ENCODE measurements at places on chromosomes 12 and 14.

DNA sequence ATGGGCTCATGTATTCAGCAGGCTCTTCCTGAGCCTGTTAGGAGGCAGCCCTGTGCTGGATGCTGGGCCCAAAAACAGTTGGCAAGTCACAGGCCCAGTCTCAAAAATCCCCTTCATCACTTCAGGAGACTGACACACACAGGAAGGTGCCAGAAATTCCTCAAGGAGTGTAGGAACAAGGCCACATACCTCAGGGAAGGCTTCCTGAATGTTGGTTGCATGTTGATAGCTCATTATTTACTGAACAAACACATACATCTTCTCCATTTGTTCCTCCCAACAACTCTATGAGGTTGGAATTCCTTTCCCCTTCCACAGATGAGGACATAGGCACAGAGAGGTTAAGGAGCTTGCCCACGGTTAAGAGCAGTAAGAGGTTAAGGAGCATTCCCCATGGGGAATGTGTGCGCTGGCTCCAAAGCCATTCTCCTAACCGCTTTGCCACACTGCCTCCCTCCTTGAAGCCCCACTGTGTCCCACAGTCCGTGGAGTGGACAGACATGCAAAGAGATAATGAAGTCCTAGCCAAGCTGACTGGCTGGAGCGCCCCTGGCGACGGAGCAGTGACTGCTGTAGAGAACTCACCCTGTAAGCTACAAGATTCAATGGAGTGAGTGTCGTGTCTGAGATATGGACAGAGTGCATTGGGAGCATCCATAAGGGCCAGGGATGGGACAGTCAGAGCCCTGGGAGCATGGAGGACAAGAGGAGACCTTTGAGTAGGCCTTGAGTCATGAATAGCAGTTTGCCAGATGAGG lies 3.3 kb downstream of the HHIPL1 start:
- no peak for DNase-seq

- no peak for DNase-seq
Measured at GRCh38 chr12:42525444-42525843, 64.1 kb downstream of the PRICKLE1 start.

GRCh38 chr14:74514471-74514941 lies 20.9 kb downstream of the ISCA2 start:
- DNase-seq: peak; percentile 43

- no peak for DNase-seq
Measured at GRCh38 chr12:131203666-131204415, 250.1 kb downstream of the ADGRD1 start.

DNA sequence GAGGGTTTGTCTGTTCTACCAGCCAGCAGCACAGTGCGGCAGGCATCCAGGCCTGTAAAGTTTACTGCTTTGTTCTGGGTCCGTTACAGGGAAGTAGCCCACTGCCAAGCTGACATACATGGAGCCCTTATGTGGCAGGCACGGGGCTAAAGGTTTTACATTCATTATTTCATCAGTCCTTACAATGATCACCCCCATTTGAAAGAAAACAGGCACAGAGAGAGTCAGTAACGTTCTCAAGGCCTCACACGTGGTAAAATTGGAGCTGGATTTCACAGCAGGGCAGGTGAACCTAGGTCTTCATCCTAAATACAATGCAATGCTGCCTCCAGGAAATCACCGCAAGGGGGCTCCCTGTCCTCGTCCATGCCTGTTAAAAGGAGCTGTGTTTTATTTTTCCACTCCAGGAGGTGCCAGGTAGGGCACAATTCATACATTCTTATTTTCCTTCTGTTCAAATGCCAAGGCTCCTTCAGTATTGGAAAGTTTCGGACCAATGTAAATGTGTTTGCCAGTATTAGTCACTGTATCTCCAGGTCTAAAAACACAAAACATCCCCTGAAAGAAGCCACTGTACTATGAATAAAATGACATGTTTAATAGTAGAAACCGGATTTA lies 172.2 kb upstream of the GZMB start:
- DNase-seq: peak; percentile 57

- no peak for DNase-seq
Measured at GRCh38 chr12:129073157-129073915, 220.1 kb downstream of the GLT1D1 start.

- no peak for DNase-seq
Measured at GRCh38 chr12:102438047-102438826, 42.1 kb downstream of the IGF1 start.

- no peak for DNase-seq
Measured at GRCh38 chr14:32166924-32167323, 34.9 kb upstream of the RNU6-7 start.

DNA sequence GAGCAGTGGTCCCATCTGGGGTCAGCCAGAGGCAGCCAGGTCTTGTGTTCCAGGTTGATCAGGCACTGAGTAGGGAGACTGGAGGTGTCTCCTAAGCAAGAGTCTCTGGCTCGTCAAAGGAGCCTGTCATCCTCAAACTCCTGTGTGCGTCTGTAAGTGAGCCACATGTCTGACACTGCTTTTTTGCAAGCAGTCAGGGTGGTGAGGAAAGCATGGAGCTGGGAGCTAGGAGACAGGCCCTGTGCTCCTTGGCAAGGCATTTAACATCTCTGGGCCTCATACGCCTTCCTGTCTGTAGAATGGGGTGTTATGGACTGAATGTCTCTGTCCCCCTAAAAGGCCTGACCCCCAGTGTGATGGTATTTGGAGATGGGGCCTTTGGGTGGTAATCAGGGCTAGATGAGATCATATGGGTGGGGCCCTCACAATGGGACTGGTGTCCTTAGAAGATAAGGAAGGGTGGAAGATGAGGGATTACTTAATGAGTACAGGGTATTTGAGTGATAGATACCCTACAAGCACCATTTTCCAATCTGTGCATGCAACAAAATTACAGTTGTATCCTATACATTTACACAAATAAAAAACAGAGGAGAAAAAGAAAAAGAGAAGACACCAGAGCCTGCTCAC lies 53.0 kb downstream of the ARL6IP4 start:
- DNase-seq: no peak

DNA sequence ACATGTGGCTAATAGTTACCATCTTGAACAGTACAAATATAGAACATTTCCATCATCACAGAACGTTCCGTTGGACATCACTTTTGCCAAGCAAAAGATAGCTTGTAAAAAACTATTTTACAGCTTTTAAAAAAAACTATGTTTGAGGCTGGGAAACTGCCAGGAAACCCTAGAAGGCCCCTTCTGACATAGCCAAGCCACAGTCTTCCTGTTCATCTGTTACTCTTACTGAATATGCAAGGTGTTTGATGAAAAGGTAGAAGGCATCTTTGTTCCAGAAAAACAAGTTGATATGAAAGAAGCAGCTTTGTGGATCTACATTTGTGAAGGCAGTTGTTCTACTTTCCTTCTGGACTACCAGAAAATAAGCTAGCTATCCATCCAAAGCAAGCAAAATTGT lies 23.6 kb upstream of the WNK1 start:
- peak; percentile 48 for DNase-seq

DNA sequence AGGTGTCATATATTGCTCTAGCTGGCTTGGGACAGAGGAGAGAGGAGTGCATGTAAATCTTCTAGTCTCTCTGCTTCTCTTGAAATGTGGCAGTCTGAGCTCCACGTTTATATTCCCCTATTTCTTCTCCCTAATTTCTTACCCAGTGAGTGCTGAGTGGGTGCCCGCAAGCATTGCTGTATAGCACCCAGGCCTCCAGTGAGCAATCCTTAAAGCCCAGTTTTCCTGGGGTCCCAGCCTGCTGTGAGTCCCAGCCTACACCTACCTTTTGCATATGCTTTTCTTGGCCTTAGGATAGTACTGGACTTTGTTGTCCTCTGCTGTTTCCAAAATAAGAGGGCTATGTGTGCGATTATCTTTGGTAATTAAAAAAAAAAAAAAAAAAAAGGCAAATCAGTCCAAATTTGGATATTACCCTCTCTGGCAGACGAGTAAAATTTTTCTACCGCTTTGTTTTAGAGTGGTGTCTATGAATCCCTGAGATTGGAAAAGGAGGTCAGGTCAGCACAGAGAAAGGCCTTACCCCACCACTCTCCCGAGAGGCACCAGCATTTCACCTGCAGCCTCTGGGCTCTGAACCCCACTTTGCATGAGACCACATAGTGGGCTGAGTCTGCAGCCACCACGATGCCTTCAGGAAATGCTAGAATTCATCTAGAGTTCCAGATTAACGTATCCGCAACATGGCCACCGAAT lies 1.1 kb downstream of the MGST1 start:
- no peak for DNase-seq

- DNase-seq: no peak
Measured at GRCh38 chr12:44709166-44709565, 166.9 kb downstream of the NELL2 start.

DNA sequence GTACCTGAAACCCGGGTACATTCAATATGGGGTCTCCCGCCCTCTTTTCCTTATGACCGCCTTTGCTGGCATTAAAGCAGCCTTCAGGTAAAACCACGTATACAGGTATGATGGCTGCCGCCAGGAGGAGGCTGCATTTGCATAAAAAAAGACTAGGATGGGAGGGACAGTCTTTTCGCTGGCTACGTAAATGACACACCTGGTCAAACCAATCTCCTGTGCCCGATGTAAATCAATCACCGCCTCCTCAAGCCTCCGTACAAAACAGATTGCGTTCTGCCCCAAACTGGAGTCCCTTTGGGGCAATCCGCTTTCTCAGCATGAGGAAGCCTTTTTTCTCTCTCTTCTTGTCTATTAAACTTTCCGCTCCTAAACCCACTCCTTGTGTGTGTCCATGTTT lies 8.1 kb upstream of the ALDH1L2 start:
- no peak for DNase-seq

GRCh38 chr14:36363704-36364103 lies 43.3 kb upstream of the MBIP start:
- no peak for DNase-seq

DNA sequence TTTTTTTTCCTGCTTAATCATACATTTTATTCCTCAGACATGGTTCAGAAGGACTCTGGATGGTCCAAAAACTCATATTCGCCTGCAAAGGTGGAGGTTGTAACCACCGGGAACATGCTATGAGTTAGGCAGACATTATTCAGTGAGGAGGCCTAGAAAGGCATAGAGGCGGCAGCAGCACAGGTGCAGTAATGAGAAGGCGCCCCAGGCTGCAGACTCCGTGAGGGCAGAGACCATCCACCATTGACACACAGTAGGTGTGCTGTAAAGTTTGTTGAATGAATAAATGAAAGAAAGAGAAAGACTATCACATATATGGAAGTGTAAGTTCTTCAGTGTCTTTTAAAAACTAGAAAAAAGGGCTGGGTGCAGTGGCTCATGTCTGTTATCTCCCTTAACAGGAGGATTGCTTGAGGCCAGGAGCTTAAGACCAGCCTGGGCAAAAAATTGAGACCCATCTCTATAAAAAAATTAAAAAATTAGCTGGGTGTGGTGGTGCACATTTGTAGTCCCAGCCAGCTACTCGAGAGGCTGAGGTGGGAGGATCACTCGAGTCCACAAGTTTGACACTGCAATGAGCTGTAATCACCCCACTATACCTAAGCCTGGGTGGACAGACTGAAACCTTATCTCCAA lies 34.5 kb upstream of the PTGR2 start:
- no peak for DNase-seq

- no peak for DNase-seq
Measured at GRCh38 chr12:20757-21156, 45.8 kb upstream of the IQSEC3 start.

DNA sequence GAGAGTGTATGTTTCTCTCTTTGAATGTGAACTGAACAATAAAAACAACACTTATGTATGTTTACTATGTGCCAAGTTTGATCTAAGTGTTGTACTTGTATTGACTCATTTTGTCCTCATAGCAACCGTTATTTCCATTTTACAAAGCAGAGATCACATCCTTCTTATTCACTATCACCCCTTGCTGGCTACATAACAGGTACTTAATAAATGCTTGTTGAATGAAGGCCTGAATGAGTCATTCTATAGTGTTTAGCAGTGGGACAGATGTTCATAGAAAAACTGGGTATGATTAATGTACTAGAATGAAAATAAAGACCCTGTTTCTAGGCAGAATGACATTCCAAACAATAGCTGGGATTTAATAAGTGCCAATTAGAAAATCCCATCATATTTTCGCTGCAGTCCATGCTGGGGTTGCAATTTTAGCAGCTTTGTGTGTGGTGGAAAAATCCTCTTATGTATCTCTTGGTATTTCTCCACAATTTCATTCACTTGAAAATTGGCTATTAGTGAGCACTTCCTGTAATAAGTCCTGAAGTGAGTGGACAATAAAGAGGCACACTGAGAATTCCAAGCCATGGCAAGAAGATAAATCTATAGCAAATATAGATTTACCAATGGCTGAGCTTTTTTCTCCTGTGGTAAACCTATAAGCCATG lies 86.0 kb downstream of the FAR2 start:
- DNase-seq: no peak

- DNase-seq: no peak
Measured at GRCh38 chr14:20548414-20549158, 12.3 kb downstream of the RNASE9 start.

GRCh38 chr12:108838194-108839017 lies 19.0 kb downstream of the SSH1 start:
- peak; percentile 77 for DNase-seq

GRCh38 chr14:70257526-70257925 lies 68.8 kb upstream of the SLC8A3 start:
- peak; percentile 43 for DNase-seq

GRCh38 chr12:117447665-117448366 lies 86.4 kb upstream of the NOS1 start:
- DNase-seq: no peak

DNA sequence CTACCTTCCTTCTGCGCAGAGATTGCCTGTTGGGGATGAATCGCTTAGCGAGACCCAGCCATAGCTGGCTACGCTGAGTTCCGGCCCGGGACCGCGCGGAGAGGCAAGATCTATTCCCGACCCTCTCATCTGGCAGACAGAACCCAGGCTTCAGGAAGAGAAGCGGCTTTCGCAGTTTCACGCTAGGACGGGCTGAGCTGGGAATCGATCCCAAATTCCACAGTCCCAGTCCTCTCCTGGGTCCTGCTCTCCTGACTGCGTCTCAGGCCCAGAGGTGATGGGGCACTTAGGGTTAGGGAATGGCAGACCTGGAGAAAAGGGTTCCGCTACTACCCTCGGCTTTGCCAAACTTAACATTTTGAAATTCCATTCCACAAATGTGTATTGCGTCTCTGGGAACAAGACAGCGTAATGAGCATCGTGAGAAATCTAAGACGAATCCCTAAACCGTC lies 2.8 kb downstream of the PTPN21 start:
- no peak for DNase-seq

DNA sequence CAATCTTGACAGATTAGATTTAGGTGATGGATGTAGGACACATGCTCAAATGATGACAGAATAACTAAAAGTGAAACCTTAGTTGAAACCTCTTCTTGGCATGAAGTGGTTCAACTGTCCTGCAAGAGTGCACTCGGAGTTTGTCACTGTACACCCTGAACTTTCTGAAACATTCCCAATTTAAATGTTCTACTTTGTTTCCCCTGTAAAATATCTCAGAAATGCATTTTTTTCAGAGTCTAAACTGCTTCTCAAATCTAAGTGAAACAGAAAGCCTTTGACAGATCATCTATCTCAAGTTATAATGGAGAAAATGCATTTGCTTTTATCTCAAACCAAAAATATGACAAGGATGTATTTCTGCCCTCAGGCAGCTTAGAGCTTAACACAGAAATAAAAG lies 66.0 kb downstream of the BHLHE41 start:
- DNase-seq: no peak

All from activated naive CD4-positive, alpha-beta T cell treated with anti-CD3 and anti-CD28 coated beads, Interleukin-2, amount 10 ng/mL, durations not matched to agents 7 days and 5 days (primary cell).